Heart left ventricle (tissue), 16 donors: ENCODE measurements at places on chromosomes 11 and 22.

GRCh38 chr11:74072721-74073120 is 63.8 kb upstream of the UCP3 start:
- no peak for DNase-seq

DNA sequence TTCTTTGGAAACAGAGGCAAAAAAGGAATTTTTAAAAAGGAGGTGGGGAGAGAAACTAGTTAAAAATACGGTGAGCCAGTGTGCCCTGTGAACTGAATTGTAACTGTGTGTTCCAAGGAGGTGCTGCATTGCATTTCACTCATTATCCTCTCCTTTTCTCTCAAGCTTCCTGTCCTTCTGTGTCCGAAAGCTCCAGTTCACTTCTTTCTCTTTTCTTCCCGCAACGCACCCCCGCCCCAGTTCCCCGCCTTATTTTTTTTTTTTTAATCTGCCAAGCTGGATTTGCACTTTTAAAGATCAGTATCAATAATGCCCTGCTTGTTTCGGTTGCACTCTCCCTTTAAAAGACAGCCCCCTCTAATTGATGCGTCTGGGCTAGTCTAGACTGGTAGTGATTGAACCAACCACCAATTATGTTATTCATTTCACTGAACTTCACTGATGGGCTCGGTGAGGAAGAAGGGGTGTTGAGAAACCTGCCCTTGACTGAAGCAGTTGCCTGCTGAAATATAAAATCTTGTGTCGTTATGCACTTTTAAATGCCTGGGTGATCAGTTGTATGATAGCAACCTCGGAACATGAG is 18.5 kb downstream of the BLID start:
- no peak for DNase-seq

GRCh38 chr11:75779960-75780359 is 11.4 kb downstream of the DGAT2 start:
- DNase-seq = no peak

DNA sequence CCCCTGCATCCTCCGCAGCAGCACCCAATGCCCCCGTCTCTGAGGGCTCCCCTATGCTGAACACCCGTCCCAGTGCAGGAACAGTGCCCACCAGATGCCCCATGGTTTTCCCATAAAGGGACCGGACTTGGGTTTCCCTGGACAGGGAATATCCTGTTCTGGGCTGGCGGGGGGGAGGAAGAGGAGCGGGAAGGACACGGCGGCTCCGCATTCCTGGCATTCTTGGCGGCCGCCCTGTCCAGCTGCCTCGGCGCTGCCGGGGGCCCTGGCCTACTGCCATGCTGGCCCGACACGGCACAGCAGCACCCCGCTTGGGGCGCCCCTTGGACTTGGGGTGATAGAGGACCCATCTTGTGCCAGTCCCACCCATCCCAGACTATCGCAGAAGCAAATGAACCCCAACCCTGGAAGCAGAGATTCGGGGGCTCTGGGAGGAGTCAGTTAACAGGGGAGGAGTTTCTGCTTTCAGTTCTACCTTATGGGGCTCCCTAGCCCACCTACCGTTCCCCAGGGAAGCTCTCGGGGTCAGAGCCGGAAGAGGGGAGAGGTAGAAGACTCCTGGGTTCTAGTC is 23.7 kb upstream of the CBX7 start:
- peak; percentile 84 for DNase-seq

GRCh38 chr22:48902983-48903650 is 924.6 kb downstream of the BRD1 start:
- DNase-seq = peak; percentile 9

- no peak for DNase-seq
Observed at GRCh38 chr11:9643751-9644150, 20.1 kb upstream of the SWAP70 start.
